ENCODE measurements at places on chromosomes 5 and 9.

DNA sequence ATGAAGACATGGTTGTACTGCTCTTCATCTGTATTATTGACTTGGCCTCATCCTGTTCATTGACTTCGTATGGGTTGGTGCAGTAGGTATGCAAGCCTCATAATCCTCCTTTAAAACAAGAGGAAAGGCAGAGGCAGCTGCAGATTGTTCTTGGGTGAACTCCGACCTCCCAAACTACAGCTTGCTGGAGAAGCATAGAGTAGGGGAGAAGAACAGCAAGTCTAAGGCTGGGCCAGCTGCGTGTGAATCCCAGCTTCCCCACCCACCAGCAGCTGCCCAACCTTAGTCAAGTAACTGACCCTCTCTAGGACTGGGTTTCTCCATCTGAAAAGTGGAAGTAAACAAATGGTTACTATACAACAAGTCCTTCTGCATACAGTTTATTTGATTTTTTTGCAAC, 114.5 kb upstream of the WWC1 start:
- DNase-seq: no peak

- DNase-seq: no peak
These were observed 92.1 kb downstream of the ZNF354C start for GRCh38 chr5:179152144-179152895.

DNA sequence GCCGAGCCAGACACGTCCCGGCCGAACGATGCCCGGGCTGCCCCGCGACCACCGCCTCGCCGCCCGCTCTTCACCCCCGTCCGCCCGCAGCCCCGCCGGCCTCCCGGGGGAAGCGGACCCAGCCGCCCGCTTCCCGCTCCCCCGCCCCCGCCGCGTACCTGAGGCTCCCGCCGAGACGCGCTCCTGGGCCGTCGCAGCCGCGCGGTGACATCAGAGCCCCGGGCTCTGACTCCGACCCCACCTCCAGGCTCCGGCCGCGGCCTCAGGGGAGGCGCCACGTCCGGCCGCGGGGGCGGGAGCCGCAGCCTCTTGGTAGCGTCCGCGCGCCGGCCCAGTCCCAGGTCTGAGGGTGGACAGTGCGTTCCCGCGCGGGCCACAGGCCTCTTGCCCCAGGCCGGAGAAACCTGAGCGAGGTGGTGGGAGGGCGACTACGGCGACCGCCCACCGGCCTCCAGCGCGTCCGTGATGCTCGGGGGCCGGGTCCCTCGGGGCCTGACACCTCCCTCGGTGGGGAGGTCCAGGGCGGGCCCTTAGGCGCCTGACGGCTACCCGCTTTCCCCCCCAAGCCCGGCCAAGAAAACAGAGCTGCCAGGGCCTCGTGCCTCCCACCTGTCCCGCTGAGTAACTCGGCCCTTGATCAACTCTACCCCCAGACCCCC, at the start of gene SHROOM1:
SHROOM1 (minus strand) TSS at position 212 of the 659 bp plus-strand sequence. CDS start 4,507 bp downstream, outside the sequence.
- DNase-seq: peak; percentile 89

- no peak for DNase-seq
These were observed 370.8 kb downstream of the NFIB start for GRCh38 chr9:13943176-13943575.

DNA sequence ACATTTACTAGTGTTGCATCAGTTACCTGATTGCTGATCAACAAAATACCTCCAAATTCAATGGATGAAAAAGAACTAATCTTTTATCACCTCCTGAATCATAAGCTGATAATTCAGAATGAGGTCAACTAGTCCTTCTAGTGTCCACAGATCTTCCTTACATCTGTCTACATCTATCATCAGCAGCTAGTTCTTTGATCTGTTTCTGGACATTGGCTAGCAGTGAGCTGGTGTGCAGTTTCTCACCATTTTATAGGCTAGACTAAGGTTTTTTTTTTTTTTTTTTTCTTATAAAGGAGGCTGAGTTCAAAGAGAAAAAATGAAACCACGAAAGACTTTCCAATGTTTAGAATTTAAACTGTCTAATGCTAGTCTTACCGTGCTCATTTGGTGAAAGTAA, 534.3 kb upstream of the ST8SIA4 start:
- DNase-seq: no peak

GRCh38 chr5:162800301-162800700, 637.1 kb upstream of the CCNG1 start:
- no peak for DNase-seq

DNA sequence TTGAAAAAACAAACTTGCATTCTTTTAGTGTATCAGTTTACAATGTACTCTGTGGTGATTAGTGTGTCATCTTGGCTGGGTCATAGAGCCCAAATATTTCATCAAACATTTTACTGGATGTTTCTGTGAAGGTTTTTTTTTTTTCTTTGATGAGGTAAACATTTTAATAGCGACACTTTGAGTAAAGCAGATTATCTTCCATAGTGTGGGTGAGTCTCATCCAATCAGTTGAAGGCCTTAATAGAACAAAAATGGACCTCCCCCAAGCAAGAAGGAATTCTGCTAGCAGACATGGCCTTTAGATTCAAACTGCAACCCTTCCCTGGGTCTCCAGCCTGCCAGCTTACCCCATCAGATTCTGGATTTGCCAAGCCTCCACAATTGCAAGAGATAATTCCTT, 72.5 kb downstream of the FSTL4 start:
- no peak for DNase-seq

GRCh38 chr5:122997294-122997693, 39.2 kb downstream of the PPIC start:
- DNase-seq: no peak

- DNase-seq: no peak
These were observed 508.4 kb upstream of the SEMA6A start for GRCh38 chr5:117082977-117083376.

GRCh38 chr5:3186736-3187405, 408.8 kb upstream of the IRX1 start:
- no peak for DNase-seq

- no peak for DNase-seq
These were observed 50.3 kb downstream of the COL5A1 start for GRCh38 chr9:134691695-134692572.

DNA sequence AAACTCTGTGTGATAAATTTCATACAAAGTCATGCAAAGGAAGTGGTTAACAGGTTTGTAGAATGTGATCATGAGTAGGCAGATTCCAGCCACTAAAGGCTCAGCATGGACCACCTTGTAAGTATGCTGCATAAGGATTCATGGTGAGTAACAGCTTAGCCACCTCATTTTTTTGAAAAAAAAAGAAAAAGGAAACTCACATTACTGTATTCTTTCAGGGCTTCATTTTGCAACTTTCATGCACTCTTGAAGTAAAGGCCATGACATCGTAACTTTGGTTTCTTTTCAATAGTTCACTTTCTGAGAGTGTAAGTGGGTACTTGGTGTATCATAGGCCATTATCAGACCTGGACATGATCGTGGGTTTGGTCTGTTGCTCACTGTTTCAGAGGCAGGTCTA, 175.1 kb downstream of the PCSK1 start:
- DNase-seq: no peak

DNA sequence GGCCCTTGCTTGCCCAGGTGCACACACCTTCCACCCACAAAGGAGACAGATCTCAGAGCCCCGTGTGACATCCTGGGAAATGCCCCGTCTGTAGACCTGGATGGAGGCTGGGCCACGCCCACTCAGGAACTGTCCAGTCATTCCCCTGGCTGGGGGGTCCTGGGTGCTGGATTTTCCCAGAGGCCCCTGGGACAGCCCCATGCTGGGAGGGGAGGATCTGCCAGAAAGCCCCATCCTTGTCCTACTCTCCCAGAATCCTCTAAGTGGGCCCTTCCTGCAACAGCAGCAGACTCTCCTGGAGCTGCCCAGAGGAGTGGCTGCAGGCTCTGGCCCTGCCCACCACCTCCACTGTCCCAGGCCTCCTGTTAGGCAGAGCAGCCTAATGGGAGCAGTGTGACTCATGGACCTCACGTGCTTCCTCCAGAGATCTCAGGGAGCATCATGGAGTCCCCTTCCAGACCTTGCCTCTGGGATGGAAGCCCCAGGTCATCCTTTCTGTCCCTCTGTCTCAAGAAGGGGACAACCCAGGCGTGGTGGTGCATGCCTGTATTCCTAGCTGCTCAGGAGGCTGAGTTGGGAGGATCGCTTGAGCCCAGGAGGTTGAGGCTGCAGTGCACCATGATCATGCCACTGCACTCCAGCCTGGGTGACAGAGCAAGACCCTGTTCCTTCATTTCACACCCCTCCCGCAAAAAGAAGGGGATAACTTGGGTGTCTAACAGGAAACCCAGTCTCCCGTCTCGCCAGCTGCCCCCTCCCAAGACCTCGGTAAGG, 51.7 kb downstream of the JADE2 start:
- no peak for DNase-seq

- no peak for DNase-seq
These were observed 46.6 kb downstream of the CFAP95 start for GRCh38 chr9:69867081-69867814.

DNA sequence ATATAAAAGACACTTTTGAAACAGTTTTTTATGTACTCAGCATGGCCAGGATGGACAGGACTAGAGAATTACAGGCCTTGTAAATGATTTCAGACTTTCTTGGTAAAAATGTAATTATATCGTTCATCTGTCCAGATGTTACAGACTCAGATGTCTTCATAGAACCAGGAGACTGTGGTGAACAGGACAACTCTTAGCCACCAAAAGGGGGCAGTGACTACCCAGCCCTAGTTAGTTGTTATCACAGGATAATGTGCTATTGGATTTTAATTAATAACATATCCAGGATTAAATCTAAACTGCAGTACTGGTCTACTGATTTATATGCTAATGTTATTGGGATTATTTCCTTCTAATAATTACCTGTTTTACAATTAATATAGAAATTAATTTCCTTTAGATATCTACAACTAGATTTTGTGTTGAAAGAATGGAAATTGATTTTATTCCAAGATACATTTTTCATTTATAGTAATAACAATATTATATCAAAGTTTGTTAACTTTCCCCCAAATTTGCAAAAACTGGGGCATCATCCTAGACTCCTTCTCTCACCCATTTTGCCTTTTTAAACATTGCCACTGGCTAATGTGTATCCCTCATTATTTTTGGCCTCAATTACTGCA, 99.4 kb downstream of the MTREX start:
- no peak for DNase-seq

DNA sequence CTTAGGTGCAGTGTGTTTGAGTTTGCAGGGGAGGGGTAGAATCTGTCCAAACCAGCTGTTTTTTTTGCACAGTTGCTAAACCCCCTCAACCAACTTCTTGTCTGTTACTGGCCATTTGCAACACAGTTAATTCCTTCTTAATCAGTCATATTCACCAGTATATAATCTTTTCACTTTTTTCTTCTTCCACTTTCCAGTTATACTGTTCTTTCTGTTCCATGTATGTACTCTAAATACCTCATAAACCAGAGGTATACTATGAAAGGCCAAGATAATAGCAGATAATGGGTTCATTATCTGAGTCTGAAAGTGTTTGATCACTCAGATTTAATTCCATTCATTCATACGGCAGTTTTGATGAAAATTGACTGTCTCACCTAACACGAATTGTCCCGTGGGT, 11.1 kb downstream of the SMAD5 start:
- DNase-seq: no peak

GRCh38 chr9:79353856-79354520, 217.8 kb upstream of the TLE4 start:
- no peak for DNase-seq

GRCh38 chr5:126998201-126998631, 32.1 kb downstream of the MARCHF3 start:
- DNase-seq: no peak

GRCh38 chr9:437066-437465, 222.4 kb downstream of the DOCK8 start:
- no peak for DNase-seq

DNA sequence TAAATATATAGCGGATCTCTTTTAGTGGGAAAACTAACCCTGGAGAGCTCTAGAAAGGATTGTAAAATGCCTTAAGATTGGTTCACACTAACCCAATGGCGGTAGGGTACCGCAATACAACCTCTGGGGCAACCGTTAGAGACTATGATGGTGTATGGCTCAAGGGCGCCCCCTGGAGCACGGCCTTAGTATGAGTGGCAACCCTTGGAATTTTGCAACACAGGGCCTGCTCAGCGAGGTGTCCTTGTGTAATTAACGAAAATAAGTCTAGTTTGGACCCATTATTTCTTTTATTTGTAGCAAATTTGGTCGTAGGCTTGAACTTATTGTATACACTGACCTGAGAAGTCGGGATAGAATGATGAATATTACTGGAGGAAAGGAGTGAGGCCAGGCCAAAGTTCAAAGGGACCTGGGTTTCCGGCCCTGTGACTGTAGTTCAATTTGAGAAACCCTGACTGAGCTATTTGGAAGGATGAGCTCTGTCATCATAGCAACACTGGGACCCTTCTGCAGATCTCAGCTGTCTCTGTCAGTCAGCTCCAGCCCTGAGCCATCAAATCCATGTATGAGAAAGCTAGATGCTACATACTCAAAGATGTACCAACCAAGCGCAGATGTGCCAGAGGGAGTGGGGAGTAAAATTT, 54.8 kb downstream of the CAMK4 start:
- peak; percentile 89 for DNase-seq

- DNase-seq: no peak
These were observed 803.4 kb upstream of the CDH10 start for GRCh38 chr5:25448190-25448621.

DNA sequence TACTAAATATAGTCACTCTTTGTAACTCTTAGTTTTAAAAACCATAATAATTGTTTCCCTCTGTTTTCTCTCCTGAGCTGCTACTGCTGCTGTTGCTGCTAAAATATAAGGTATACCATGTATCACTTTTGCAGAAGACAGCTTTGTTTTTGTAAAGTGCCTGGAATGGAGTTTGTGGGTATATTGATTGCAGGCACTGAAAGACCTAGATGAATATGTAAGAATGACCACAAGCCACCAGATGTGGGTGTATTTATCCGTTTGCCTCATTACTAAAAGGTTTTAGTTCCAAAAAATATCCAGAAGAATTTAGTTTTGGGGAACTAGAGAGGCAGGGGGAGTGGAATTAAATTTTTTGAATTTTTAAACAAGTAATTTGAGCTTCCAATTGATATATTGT, 151.1 kb upstream of the CDKN2B start:
- DNase-seq: no peak

- DNase-seq: no peak
These were observed 175.1 kb upstream of the DAB2 start for GRCh38 chr5:39599721-39600431.

GRCh38 chr9:127538849-127539258, 73.2 kb upstream of the STXBP1 start:
- no peak for DNase-seq

DNA sequence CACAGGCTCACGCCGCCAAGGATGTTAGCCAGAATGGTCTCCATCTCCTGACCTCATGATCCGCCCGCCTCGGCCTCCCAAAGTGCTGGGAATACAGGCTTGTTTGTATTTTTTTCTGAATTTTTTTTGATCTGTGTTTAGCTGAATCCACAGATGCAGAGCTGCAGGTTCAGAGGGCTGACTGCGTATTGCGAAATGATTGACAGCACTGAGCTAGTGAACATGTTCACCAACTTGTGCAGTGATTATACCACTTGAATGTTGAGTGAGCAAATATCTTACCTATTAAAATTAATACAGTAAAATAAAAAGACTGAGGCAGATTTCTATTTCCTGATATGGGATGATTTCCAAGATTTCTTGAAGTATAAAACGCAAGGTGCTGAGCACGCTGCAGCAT, 123.1 kb upstream of the PHYKPL start:
- no peak for DNase-seq

All from lower leg skin (tissue), 4 donors.